ENCODE measurements at places on chromosomes 1 and 21.

GRCh38 chr1:225577241-225577640, 75.7 kb downstream of the ENAH start:
- no peak for DNase-seq

DNA sequence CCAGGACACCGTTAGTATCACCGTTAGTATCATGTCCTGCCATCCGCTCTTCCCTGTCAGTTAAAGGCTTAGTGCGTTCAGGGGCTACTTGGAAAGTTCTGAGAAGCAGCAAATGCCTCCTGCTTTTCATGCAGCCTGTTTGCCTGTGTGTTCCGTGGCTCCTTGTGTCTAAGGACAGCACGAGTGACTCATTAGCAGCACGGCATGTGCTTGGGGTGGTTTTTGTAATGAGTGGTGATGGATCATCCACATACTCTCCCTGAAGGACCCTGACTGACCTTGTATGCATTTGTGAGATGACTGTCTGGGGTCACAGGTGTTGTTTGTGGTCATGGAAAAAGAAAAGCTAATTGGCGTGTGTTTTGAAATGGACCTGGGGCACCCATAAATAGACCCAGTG, 221.9 kb downstream of the PBX1 start:
- DNase-seq, result no peak

- DNase-seq, result no peak
Measured at GRCh38 chr1:183887826-183888819, 83.2 kb downstream of the RGL1 start.

- DNase-seq, result no peak
Measured at GRCh38 chr1:247453245-247453644, 4.7 kb downstream of the OR2B11 start.

DNA sequence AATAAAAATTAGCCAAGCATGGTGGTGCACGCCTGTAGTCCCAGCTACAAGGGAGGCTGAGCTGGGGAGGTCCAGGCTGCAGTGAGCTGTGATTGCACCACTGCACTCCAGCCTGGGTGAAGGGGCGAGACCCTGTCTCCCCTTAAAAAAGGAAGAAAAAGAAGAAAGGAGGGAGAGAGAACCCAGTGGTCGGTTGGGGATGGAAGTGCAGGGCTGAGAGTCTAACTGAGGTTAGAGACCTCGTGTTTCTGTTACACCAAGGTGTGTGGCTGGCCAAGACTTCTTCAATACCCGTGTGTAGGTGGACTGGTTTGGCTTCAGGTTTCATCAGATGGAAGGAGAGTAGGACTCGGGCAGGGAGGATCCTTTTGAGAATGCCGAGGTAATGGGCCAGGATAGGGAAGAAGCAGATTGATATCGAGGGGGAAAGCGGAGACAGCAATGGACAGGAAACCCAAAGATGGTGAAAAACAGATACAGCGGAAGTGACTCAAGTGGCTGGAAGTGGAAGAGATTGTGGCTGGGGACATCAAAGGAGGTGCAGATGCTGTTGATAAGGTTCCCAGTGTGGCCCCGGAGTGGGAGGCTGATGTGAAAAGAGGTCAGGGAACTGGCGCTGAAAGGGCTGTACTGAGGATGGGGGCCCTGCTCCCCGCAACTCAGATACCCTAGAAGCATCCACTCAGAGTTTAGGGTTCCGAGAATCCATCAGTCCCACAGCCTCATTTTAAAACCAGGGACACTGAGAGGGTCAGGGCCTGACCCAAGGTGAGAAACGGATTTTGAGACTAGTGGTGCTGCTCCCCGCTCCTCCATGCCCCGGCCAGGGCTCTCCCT, 681 bp upstream of the UBXN10 start:
- DNase-seq, result peak; percentile 46

DNA sequence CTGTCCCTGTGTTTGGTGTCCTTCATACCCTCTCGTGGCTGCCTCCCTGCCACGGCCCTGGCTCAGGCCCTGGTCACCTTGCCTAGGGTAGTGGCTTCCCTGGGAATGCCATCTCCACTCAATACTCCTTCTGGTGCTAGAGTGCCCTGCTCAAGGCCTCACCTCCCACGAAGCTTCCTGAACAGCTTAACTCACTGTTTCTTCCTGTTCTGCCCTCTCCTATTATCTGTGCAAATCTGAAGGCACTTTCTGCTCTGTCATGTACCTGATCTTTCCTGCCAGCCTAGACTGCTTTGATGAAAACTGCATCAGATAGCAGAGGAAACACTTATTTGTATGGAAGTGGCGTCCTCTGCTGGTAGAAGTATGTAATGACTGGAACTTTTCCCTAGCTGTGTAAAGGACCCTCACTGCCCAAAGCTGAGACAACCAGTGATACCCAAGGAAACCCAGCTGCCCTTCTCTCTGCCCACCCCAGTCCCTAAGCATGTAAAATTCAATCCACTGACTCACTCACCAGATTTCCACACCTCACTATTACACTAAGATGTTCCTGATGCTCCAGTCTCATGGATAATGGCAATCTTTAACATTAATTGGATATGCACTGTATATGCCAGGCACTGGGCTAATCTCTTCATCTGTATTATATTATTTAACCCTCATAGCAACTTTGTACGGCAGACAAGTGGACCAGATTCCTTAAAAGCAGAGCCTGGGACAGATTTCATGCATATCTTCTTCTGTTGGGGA, 36.2 kb upstream of the BTG2 start:
- DNase-seq, result peak; percentile 56

DNA sequence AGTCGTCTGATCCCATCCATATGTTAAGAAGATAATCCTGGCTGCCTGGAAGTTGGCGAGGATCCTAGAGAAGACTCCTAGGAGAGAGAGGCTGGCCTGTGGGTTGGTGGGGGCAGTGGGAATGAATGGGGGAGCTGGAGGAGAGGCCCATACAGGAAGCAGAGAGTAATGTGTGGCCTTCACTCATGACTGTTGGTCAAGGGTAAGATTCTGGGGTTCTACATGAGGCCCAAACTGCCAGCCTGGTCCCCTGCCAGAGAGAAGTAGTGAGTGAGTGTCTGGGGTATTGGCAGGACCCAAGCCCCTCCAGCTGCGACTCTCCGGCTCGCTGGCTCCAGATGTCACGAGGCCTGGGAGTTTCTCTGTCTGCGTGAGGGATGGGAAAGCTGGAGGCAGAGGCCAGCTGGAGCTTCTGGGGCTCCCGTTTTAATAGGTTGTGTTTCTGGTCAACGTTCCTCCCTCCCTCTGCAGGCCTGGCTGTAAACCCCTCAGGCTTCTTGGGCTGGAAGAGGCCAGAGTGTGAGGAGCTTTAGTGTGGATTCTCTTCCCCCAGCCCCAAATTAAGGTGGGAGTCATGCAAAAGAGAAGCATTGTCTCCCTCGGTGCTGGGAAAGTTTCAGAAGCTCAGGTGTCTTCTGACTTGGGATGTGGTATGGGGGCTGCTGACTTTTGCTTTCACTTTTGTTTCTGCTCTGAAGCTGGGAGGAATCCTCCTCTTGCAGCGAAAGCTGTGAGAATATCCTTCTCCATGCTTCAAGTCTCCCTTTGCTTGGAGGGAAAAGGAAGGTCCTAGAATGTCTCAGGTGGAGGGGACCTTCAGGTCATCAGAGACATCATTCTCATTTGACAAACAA, 2.6 kb downstream of the TMEM51 start:
- no peak for DNase-seq

GRCh38 chr1:12434686-12435085, 183.3 kb downstream of the DHRS3 start:
- no peak for DNase-seq

DNA sequence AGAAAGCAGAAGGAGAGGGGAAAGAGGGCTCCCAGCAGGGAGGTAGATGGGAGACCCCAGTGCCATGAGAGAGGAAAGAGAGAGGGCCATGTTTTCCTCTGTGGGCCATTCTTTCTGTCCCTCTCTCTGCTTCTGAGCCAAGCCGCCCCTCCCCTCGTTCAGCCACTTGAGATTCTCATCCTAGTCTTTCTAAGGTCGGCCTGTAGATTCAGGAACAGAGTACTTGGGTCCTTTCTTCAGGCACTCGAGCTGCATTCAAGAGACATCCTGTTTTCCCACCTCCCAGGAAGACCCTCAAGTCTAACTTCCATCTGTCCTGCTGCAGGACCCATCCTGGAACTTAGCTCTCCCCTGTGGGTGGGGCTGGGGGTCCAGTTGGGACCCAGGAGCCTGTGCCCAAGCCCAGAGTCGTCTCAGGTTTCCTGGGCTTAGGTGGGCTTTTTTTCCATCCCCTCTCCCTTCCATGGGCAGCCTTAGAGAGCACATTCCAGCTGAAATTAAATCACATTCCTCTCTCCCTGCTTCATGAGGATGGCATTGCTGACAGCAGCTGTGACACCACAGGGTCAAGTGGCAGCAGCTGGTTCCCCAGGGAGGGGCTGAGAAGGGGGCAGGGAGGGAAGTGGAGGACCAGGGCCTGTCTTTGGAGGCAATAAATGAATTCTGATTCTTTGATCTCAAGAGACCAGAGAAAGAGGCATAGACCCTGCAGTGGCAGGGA, 13.0 kb downstream of the NES start:
- DNase-seq, result no peak

DNA sequence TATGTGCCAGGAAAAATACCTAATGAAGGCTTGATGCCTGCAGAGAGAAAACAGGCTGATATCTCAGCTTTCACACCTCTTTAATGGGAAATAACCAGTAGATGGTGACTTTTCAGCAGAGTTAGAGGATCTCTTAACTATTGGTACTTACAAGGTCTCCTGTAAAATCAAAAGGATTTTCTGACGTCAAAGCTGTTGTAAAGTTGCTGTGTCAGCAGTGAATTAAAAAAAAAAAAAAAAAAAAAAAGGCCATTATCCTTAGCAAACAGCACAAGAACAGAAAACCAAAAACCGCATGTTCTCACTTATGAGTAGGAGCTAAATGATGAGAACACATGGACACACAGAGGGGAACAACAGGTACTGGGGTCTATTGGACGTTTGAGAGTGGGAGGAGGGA, 349.1 kb downstream of the AMY1C start:
- no peak for DNase-seq

GRCh38 chr21:31721381-31721780, 10.5 kb downstream of the SCAF4 start:
- no peak for DNase-seq

GRCh38 chr1:219708919-219709543, 96.1 kb upstream of the ZC3H11B start:
- DNase-seq, result no peak

- DNase-seq, result no peak
Measured at GRCh38 chr1:7322283-7322785, 448.8 kb upstream of the VAMP3 start.

DNA sequence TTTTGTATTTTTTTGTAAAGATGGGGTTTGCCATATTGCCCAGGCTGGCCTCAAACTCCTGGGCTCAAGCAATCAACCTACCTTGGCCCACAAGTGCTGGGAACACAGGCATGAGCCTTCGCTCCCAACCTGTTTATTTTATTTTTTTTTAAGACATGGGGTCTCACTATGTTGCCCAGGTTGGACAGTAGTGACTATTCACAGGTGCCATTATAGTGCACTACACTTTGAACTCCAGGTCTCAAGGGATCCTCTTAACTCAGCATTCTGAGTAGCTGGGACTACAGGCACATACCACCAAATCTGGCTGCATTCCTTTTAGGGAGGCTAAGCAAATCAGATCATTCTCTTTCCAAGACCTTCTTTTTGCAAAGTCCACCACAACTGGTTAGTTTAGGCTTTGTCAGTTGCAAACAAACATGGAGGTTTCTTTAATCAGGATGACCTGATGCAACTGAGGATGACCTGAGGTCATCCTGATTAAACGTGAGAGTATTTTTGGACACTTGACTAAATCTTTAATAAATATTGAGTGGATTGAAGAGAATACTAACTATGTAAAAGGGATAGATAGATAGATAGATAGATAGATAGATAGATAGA, 30.0 kb upstream of the RALGPS2 start:
- DNase-seq, result no peak

- no peak for DNase-seq
Measured at GRCh38 chr1:164905869-164906268, 346.9 kb downstream of the PBX1 start.

- DNase-seq, result no peak
Measured at GRCh38 chr1:157134442-157134841, 3.8 kb downstream of the ETV3 start.

Data from activated CD4-positive, alpha-beta T cell treated with anti-CD3 and anti-CD28 coated beads for 4 hours (primary cell).